ENCODE measurements at places on chromosomes 1 and 21. TPM values are rescaled to one million over a fixed set of nuclear protein-coding genes. Genes with fewer than 3 reads are reported as not detected.

DNA sequence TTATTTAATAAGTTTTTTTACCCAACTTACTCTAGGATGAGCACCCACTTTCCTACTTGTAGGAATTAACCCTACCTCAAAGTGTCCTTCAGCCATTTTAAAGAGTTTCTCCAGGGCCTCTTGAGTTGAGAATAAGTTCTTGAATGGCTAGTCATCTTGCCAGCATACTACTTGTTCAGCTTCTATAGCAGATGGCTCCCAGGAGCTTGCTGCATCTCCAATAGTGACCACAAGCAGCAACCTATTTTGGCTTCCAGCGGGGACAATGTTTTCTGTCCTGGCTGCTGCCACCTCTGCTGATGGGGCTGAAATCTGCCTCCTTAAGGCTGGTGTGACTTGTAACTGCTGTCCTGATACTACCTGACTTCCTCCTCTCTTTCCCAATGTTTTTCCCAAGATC lies 20.8 kb upstream of the PIK3R3 start:
- DNase-seq = no peak
- no peaks in the 10 kb centered on the region for H3K36me3 ChIP-seq
- H3K4me3 ChIP-seq = no peak overlapping the region
- no peaks in the 10 kb centered on the region for H3K4me1 ChIP-seq
- no peak overlapping the region for H3K27ac ChIP-seq

DNA sequence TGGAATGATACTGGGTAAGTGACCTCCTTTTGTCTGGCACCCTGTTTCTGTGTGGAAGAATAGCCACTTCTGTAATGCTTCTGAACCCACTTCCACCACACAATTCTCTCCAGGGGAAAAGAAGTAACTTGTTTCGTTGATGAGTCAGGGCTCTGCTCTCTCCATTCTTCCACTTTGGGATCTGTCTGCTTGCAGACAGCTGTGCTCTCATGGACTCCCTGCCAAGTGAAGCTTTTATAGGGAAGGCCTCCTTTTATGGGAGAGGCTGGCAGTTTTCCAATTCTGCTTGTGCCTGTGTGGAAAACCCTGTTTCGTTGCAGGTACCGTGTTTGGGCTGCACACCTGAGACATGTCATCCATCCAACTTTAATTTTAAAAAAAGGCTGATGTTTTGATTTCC lies 130.7 kb downstream of the GIPC2 start:
- no peak overlapping the region for H3K4me3 ChIP-seq
- H3K4me1 ChIP-seq = peaks cover 8% of the 10 kb centered on the region

Gene ANKRD34A
- 0.13 TPM for total RNA-seq

Gene TCEA3
- total RNA-seq = 1.7 TPM

DNA sequence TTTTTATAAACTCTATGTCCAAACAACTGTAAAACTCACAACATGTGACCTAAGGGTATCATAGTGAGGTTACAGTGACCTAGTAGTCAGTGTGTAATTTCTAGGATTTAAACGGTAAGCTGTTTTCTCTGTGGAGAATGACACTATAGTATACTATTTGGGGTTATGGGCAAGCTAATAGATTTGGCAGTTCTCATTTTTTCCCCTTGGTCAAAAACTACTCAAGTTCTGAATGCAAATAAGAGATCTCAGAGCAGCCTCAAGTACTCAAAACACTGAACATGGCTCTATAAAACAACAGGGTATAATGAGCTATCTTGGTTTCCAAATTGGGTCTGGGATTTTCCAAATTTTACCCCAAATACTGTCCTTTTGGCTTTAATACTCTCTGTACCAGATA lies 88.5 kb upstream of the HMCN1 start:
- no peak for DNase-seq
- peaks cover 38% of the 10 kb centered on the region for H3K4me1 ChIP-seq
- H3K4me3 ChIP-seq = no peak overlapping the region

Gene TFF2
- total RNA-seq = not detected

- H3K4me3 ChIP-seq = no peak overlapping the region
- H3K4me1 ChIP-seq = no peaks in the 10 kb centered on the region
- H3K27ac ChIP-seq = no peak overlapping the region
- DNase-seq = no peak
- no peaks in the 10 kb centered on the region for H3K36me3 ChIP-seq
Measured at GRCh38 chr1:7495962-7496361, 275.1 kb upstream of the VAMP3 start.

GRCh38 chr1:207826557-207827487 lies 75.0 kb downstream of the CD46 start:
- H3K27me3 ChIP-seq = no peaks in the 10 kb centered on the region
- no peaks in the 10 kb centered on the region for H3K36me3 ChIP-seq
- no peak for DNase-seq
- peaks cover 18% of the 10 kb centered on the region for H3K4me1 ChIP-seq
- H3K27ac ChIP-seq = no peak overlapping the region
- H3K4me3 ChIP-seq = no peak overlapping the region

Gene PRRX1
- total RNA-seq = 1.2 TPM

Gene KLHDC9
- total RNA-seq = not detected

DNA sequence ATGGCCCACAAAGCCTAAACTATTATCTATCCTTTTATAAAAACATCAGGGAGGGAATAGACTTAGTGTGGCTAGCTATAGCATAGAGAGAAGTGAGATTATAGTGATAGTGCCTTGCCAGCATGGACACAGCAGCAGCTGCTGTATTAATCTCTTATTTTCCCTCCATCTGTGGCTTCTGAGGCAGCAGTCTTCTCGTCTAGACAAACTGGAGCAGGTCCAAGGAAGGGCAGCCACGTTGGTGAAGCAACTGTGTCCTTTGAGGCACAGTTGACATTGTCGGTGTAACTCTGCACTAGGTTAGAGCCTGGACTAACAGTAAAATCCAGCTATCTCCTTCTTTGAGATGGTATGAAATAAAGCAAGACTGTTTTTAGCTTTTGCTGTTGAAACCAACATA lies 131.3 kb downstream of the CACHD1 start:
- H3K27ac ChIP-seq = no peak overlapping the region
- H3K36me3 ChIP-seq = no peaks in the 10 kb centered on the region
- H3K4me3 ChIP-seq = no peak overlapping the region
- H3K27me3 ChIP-seq = no peaks in the 10 kb centered on the region

Gene SLC45A3
- 2.0 TPM for total RNA-seq

- no peak overlapping the region for H3K27ac ChIP-seq
- peaks cover 88% of the 10 kb centered on the region for H3K36me3 ChIP-seq
- no peak overlapping the region for H3K4me3 ChIP-seq
- no peaks in the 10 kb centered on the region for H3K27me3 ChIP-seq
Measured at GRCh38 chr1:225413708-225414375, 14.0 kb downstream of the LBR start.

Gene FAM72D
- 1.4 TPM for total RNA-seq

GRCh38 chr21:25491267-25491666 lies 116.0 kb downstream of the MRPL39 start:
- H3K27me3 ChIP-seq = no peaks in the 10 kb centered on the region
- no peak for DNase-seq
- H3K4me1 ChIP-seq = no peaks in the 10 kb centered on the region

- H3K36me3 ChIP-seq = peaks cover 9% of the 10 kb centered on the region
- peaks cover 32% of the 10 kb centered on the region for H3K4me1 ChIP-seq
- no peak for DNase-seq
- no peak overlapping the region for H3K27ac ChIP-seq
- H3K27me3 ChIP-seq = no peaks in the 10 kb centered on the region
Measured at GRCh38 chr1:166920561-166921475, 44.8 kb upstream of the TADA1 start.

Gene GJB5
- total RNA-seq = not detected

GRCh38 chr1:190159146-190159545 lies 318.5 kb downstream of the BRINP3 start:
- no peak overlapping the region for H3K27ac ChIP-seq
- no peak overlapping the region for H3K4me3 ChIP-seq
- DNase-seq = no peak
- no peaks in the 10 kb centered on the region for H3K27me3 ChIP-seq
- no peaks in the 10 kb centered on the region for H3K4me1 ChIP-seq
- H3K36me3 ChIP-seq = no peaks in the 10 kb centered on the region
